ENCODE measurements at places on chromosomes 13 and 19.

DNA sequence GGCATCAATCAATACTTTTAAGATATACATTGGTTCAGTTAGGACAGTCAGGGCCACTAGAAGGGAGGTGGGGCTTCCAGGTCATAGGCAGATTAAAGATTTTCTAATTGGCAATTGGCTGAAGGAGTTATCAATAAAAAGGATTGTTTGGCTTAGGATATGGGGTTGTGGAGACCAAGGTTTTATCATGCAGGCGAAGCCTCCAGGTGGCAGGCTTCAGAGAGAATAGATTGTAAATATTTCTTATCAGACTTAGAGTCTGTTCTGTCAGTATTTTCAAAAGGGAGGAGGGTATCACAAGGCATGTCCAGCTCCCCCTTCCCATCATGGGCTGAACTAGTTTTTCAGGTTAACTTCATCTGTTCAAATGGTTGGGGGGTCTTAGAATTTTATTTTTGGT lies 77.4 kb upstream of the FARP1 start:
- no peak for DNase-seq

DNA sequence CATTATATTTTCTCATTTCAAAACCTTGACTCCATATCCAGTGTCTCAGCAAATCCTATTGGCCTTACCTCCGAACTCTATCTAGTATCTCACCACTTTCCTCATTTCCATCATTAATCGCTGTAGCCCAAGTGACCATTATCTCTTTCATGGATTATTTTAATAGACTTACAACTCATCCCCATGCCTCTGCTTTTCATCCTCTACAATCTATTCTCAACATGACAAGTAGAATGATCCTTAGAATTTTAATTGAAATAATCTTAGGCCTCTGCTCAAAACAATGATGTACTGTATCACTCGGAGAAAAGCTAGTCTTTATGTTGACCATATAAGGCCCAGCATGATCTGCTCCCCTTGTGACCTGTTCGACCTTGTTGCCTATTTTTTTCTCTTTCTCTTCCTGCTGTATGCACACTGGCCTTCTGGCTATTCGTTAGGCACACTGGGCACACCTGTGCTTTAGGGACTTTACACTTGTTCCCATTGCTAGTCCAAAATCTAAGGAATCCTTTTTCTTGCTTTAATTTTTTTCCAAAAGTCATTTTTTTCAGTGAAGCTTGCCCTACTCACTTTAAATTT lies 21.4 kb downstream of the DNAJC15 start:
- no peak for DNase-seq

- DNase-seq = no peak
These were observed 199.0 kb downstream of the GGACT start for GRCh38 chr13:100389617-100390016.

- no peak for DNase-seq
These were observed 20.1 kb downstream of the RYR1 start for GRCh38 chr19:38453596-38453995.

- no peak for DNase-seq
These were observed 27.0 kb downstream of the ZMYM5 start for GRCh38 chr13:19836472-19836871.

GRCh38 chr19:43634872-43635560 lies 4.6 kb downstream of the CADM4 start:
- no peak for DNase-seq

DNA sequence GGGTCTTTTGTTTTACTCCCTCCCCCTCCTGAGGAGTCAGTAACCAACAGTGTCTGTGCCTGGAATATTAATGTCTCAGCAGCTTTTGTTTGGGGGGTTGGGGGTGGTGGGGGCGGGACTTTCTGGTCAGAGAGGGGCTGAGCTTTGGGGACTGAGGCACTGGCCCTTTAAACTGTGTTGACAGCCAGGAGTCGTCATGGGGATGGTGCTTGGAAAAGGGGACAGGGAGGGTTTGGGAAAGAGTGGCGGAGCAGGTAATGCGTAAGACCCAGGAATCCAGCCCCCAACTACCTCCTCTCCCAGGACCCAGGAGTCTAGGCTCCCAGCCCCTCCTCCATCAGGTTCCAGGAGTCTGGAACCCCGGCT lies 5.2 kb downstream of the CADM4 start:
- DNase-seq = no peak

GRCh38 chr19:53466726-53467484 lies 628 bp upstream of the ZNF813 start:
- DNase-seq = no peak
